Omental fat pad (tissue), 4 donors: ENCODE measurements at places on chromosomes 4 and X. TPM values are rescaled to one million over a fixed set of nuclear protein-coding genes. Genes with fewer than 3 reads are reported as not detected.

GRCh38 chr4:84622959-84623358 lies 40.0 kb downstream of the CDS1 start:
- no peak for DNase-seq

DNA sequence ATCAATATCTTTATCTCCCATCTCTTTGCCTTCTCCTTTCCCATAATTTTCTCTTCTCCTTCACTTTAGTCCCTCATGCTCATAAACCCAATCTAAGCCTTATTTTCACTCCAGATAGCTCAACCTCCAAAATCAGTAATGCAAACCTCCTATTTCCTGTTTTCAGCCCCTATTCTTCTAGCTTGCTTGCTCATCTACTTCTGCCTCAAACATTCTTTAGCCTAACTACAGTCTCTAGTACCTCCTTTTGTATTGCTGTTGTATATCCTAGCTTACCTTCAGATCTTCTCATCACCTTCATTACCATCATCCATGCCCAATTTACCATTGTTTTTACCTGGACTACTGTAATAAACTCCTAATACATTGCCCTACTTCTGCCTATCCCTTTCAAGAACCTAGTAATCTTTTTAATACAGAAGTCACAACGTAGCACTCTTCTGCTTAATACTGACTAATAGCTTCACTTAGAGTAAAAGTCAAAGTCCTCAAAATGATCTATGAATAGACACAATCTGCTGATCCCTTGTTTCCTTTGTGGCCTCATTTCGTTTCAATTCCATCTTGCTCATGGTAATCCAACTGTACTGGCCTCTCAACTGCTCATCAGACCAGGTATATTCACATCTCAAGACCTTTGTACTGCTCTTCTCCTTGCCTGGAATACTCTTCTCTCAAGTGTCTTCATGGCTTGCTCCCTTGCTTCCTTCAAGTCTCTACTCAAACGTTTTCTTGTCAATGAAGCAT lies 123.4 kb downstream of the FAM13A start:
- DNase-seq: no peak

Gene TEX28
- total RNA-seq: not detected

Gene TMEM255A
- total RNA-seq: 3.9 TPM

Gene ADAM29
- not detected for total RNA-seq
